Stimulated activated CD4-positive, alpha-beta T cell treated with anti-CD3 and anti-CD28 coated beads, Interleukin-15, amount 100 ng/mL, for 1 hour (primary cell): ENCODE measurements at places on chromosomes 16 and 17.

DNA sequence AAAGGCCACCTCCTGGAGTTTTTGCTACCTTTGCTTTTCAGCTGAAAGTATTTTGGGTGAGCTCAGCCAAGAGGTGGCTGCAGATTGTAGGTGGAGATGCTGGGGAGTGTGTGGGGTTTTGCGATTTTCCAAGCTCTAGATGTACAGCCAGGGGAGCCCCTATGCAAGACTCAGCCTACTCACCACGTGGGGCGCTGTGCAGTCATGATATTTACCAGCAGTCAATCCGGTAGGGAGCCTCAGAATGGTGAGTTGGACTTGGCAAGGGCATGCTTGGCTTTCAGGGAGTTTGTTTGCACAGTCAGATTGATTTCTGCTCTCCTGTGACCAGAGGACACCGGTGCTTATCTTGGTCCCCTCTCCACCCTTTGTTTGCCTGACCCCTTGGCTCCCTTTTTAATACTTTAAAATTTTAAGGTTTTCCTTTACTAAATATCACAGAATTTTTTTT lies 175.3 kb downstream of the UTP18 start:
- DNase-seq = peak; percentile 19

GRCh38 chr17:3921006-3921405 lies 4.7 kb upstream of the P2RX1 start:
- no peak for DNase-seq

- no peak for DNase-seq
Observed at GRCh38 chr17:36888236-36888951, 48.9 kb upstream of the LHX1 start.

GRCh38 chr17:77325577-77326075 lies 184.9 kb downstream of the SEC14L1 start:
- DNase-seq = no peak

DNA sequence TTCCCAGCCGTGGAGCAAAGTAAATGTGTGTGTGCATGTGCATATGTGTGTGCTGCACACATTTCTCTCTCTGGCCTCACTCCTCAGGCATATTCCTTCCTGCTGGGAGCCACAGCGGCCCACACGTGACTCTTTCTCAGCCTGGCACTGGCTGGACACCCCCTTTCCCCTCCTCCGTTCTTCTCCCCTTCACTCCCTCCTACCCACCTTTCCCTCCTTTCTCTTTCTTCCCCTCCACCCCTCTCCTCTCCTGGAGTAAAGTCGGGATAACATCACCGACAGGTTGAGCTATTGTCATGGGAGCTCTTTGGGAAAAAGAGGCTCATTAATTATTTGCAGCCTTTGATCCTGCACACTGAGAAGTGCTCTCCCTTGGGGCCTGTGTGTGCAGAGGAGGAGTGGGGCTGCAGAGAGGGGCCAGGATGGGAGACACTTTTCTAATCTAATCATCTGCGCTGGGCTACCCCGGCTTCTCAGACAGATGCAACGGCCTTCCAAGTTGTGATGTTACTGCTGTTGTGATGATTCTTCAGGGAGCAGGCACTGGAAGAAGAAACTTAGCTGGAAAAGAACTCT lies 126.3 kb upstream of the HSBP1 start:
- no peak for DNase-seq

DNA sequence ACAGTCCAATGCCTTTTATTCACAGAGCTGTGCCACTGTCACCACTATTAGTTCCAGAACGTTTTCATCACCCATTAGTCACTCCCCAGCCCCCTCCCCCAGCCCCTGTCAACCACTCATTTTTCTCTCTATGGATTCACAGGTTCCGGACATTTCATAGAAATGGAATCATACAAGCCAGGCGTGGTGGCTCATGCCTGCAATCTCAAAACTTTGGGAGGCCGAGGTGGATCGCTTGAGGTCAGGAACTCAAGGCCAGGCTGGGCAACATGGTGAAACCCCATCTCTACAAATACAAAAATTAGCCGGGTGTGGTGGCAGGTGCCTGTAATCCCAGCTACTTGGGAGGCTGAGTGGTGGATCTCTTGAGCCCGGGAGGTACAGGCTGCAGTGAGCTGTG lies 759 bp upstream of the PAM16 start:
- no peak for DNase-seq

DNA sequence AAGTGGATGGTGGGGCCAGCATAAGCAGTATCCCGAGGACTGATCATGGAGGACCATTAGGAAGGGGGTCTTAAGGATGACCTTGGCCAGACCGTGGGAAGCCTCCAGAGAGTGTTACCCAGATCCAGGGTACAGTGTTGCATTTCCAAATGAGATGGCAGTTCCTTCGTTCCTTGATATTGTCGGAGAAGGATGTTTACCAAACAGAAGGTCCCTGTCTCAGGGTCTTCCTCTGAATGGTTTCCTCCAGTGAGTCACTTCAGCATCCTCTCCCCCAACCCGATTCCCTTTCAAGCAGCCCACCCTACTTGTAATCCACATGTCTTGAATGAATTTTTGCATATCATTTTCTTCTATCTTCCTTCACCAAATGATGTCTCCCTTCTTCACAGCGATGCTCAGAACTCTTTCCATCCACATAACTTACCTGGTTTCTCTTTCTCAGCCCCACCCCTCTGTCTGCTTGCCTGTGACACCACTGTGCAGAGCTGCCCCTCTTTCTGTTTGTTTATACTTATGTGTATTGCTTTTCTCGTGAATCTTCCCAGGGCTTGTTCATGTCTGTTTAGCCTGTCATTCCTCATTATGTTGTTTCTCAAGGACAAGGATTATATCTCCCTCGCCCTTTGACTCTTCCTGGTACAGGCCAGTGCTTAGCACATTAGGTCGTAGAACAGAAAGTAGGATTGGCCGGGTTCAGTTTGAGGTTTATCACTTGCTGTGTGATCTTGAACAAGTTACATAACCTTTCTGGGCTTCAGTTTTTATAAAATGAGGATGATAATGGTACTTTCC lies 5.7 kb downstream of the GOSR2 start:
- no peak for DNase-seq

DNA sequence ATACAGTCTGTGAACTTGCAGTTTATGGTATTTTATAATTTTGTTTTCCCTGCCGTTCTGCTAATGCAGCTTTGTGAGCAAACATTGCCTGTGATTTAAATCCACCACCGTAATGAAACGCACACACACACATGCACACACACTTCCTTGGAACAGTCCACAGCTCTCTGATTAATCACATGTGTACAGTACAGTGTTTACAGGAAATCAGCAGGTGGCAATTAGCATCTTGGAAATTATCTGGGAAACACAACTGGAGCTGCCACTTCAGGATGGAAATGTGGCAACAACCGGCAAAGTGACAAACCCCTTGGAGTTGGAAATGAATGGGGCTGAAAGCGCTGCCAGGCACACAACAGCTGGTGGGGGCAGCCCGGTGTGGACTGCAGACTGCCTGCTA lies 12.9 kb upstream of the ZKSCAN2 start:
- no peak for DNase-seq

DNA sequence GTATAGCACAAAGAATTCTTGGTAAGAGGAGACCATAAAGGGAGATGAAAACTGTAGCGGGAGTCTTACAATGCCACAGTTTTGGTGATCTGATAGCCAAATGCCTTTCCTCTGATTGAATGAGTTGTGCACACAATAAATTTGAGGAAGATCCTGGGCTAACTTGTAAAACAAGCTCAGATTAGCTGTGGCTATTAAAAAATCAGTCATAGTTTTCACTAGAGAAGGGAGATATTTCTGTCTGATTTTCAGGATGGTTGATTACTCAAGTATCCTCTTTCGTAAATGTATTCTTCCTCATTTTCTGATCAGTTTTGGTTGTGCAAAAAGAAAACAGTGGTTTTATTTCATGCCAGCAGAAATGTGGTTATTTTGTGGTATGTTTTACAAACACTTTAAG lies 9.1 kb upstream of the METTL9 start:
- DNase-seq = no peak

GRCh38 chr17:38970128-38970527 lies 2.9 kb upstream of the FBXO47 start:
- DNase-seq = no peak

GRCh38 chr17:59391021-59391420 lies 59.6 kb downstream of the YPEL2 start:
- DNase-seq = no peak

- no peak for DNase-seq
Observed at GRCh38 chr17:1755827-1756262, 6.0 kb upstream of the SERPINF1 start.

DNA sequence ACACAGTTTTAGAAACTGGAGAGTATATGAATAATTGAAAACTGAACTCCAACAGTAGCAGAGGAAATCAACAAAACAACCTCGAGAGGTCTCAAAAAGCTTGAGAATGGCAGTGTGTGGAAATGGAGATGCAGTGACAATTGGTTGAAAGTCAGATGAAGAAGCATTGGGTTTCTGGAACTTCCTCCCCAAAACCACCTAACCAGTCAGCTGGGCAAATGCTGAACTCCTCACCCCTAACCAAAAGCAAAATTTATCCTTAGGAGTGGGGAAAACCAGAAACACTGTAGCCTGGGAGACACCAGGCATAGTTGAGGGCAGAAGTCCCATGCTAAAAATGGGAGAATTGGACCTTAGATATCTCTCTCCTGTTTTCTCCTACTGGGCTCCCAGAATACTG lies 109.9 kb downstream of the TANC2 start:
- DNase-seq = no peak

DNA sequence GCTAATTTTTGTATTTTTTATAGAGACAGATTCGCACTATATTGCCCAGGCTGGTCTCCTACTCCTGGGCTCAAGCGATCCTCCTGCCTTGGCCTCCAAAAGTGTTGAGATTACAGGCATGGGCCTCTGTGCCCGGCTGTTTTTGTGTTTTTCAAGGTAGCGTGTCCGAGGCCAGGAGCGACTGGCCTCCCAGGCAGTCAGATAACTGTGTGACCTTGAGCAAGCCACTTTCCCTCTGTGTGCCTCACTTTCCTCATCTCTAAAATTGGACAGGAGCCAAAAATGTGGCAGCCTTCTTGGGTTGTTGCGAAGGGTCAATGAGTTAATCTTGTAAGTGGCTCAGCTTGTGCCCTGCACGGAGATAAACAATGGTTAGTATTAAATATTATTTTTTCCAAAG lies 2.4 kb downstream of the ABCC1 start:
- no peak for DNase-seq

DNA sequence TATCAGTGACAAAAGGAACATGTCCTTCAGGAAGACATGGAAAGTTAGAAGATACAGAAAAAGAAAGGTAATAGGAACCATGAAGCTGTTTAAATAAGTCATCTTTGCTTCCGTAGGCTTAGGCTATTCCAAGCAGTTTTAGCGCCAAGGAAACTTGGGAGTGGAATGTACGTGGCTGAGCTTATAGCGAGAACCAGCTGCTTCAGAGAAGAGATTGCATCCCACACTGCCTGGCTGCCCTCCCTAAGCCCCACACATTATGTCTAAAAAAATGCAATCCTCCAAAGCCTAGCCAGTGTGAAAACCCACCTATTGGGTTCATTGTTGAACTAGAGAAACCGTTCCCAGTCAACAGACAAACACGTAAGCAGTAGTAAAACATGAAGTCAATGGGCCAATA lies 149.9 kb downstream of the SLC39A11 start:
- no peak for DNase-seq

GRCh38 chr16:79001156-79001967 lies 599.2 kb downstream of the MAF start:
- DNase-seq = no peak

DNA sequence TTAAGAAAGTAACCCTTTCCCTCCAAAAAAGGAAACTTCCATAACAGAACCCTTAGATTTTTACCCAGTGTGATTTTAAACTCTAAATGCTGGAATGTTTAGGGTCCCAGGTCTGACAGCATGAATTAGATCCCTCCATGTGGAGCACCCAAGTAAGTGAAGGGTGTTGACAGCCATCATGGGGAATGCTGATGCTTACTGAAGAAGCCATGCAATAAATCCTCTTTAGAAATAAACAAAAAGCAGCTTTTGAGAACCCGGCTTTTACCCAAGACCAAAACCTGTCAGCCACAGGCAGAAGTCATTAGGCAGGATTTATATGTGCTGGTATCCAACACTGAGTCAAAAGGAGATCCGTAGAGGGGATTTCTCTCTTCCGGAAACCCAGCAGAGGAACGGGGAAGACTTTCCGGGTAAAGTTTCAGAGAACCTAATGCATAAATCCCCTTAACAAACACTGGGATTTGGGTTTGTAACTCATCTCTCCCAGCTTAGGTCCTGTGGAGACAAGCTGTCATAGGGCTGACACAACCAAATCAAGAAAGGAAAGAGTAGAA lies 287.5 kb downstream of the IRX3 start:
- no peak for DNase-seq

DNA sequence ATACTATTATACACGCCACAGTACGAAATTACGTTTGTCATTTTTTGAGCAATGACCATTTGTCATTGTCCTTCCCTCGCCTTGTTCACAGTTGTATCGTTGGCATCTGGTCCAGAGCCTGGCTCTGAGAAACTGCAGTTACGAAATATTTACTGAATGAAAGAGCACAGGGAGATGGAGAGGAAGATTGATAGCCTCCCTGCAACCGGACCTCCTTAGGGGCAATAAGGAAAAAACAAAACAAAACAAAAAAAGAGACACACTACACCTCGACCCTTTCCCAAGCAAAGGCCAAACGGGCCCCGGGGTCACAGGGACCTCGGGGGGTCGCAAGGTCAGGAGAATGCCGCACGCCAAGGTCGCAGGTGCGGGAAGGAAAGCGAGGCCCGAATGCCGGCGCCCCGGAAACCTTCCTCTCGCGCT lies 857 bp downstream of the GOT2 start:
- no peak for DNase-seq

- DNase-seq = no peak
Observed at GRCh38 chr17:61464843-61465180, 12.6 kb downstream of the TBX4 start.

- no peak for DNase-seq
Observed at GRCh38 chr16:28011971-28012445, 51.5 kb downstream of the GSG1L start.

GRCh38 chr16:67156143-67156844 lies 3.4 kb downstream of the TRADD start:
- no peak for DNase-seq

DNA sequence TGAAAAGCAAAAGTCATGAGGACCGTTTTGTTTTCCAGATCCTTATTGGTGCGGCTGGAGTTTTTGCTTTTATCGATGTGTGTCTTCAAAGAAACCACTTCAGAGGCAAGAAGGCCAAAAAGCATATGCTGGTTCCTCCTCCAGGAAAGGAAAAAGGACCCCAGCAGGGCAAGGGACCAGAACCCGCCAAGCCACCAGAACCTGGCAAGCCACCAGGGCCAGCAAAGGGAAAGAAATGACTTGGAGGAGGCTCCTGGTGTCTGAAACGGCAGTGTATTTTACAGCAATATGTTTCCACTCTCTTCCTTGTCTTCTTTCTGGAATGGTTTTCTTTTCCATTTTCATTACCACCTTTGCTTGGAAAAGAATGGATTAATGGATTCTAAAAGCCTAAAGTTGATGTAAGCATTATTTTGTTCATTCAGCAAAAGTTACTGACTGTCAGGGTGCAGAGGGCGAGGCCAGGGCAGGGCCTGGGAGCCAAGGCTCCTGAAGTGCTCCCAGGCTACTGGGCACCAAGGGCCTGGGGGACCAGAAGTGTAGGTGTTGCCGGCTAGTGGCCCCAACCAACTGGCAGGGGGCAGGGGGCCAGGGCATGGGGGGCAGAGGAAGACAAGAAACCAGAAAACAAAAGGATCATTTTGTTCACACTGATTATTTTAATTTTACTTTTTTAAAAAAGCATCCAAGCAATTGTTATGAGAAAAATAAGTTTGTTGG lies 8.8 kb downstream of the CMTM2 start:
- no peak for DNase-seq
